BE2C (cell line): ENCODE measurements at places on chromosomes 11 and 22.

DNA sequence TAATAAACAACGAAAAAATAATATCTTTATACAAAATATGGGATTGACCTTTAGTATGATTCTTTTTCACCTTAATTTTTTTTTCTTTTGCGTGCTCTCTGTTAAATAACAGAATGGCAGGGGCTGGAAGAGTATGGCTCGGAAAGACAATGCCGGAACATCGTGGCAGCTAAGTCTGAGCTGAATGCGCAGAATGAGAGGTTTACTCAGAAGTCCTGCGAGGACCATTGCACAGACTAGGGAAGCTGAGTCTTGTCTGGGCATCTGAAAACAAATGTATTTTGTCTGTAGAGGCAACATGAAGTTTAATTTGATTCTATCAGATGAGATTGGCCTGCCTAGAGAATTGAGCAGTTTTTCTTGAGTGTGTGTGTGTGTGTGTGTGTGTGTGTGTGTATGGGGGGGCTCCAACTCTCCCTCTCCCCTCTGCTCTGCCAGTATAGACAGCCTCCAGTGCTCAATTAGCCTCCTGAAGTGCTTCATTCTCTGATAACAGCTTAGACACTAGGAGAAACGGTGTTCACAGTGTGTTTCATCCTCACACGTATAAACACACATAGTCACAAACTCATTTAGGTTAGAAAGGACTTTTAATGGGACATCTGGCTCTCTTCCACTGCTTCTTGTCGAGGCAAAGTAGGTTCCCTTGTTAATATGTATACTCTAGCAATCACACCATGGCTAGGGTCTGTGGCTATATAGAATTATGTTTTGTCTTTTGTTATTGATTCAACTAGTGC is 244.3 kb upstream of the SORL1-AS1 start:
- no peak for DNase-seq

DNA sequence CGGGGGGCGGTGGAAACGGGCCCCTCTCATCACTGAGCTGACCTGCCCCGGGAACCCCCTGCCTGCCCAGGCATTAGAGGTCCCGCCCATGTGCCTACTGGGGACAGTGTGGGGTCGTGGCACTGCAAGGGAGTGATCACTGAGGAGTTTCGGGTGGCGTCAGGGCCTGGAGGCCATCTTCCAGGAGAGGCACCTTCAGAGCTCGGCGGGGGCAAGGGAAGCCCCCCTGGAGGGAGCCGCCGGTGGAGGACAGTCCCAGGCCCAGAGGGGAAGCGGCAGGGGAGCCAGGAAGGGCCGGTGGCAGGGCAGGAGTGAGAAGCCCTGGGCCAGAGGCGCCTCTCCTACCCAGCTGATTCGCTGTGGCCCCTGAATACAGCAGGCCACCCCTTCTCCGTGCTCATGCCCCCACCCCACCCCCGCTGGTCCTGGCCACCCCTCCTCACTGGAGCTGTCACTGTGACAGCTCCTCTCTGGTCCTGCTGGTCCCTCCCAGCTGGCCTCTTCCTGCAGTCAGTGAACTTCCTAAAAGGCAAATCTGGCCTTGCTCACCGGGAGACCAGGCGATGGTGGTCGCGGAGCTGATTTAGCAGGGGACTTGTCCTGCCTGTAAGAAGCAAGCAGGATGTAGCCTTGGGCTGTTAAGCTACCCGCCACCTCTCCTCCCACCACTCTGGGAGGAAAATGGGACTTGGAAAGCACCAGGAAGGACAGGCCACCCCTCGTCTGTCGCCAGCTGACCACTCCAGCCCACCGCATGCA is 2.0 kb upstream of the MAPK11 start:
- peak; percentile 57 for DNase-seq

GRCh38 chr11:131446590-131447275 is 76.3 kb downstream of the NTM start:
- no peak for DNase-seq

DNA sequence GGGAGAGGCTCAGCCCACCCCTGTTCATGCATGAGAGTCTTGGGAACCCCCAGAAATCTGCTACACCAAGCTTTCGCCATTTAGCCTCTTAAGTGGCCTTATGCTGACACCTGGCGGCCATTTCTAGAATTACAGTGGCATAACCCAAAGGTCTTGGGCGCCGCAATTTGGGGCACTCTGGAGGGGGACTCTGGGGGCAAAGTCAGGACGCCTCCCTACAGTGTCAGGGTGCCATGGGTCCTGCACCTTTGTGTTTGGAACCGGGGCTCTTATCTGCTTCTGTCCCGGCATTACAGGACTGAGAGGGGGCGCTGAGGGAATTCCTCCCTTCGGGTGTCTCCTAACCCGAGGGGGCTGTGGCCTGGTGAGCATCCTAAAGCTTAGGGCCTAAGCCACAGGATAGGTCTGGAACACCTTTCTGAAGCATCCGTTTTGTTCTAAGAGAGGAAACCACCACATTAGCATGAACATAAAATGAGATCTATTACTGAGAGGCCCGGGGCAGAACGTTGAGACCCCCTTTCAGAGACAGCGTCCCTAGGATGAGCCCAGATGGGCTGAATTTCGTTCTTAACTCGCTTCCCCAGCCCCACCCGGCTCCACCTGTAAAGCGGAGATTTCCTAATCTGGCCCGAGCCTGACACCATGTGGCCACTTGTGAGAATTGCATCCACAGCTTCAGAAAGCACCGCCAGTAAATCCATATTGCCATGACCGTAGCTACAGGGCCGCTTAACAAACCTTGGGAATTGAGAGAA is 9.3 kb downstream of the INS start:
- DNase-seq = peak; percentile 73

DNA sequence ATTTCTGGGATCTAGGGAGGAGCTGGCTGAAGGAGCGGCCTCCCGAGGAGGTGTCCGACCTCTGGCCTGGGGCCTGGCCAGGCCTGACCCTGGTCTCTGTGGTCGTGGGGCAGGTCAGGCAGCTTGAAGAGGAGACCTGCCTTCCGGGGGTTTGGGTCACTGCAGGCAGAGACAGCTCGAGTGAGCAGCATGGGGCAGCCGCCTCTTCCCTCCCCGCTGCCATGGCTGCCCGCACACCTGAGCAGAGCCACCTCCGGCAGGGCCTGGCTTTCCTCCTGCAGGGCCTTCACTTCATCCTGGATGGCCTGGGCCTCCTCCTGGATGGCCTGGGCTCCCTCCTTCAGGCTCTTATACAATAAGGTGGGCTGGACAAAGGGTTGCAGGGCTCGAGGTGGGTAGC is 8.0 kb upstream of the NAALADL1 start:
- DNase-seq = no peak

DNA sequence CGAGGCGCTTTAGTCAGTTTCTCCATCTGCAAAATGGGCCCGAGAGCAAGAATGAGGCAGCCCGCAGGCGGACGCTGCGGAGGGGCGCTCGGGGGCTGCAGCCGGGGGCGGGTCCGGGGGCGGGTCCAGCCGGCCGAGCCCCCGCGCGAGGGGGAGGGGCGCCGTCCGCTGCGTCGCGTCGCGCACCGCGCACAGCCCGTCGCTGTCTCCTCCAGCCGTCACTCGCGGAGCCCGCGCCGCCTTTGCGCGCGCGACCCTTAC is 282 bp downstream of the PC start:
- DNase-seq = no peak

- DNase-seq = no peak
Measured at GRCh38 chr22:21074102-21074715, 28.5 kb downstream of the LRRC74B start.

GRCh38 chr11:70323806-70324205 is 53.3 kb downstream of the PPFIA1 start:
- DNase-seq = no peak

DNA sequence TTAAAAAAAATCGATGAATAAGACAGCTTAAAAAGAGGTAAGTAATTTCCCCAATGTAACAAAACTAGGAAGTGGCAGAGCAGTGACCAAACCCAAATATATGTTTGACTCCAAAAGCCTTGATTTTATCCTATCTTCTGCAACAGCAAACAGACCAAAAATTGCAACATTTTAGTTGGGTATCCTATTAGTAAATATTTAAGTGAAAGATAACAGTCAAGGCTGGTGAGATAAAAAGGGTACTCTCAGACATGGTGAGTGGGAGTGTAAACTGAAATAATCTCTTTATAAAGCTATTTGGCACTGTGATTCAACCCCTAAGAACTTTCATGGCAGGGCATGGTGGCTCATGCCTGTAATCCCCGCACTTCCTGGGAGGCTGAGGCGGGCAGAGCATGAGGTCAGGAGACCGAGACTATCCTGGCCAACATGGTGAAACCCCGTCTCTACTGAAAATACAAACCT is 1.9 kb upstream of the RDX start:
- no peak for DNase-seq

GRCh38 chr22:27022274-27022895 is 365.0 kb downstream of the MIAT start:
- no peak for DNase-seq

DNA sequence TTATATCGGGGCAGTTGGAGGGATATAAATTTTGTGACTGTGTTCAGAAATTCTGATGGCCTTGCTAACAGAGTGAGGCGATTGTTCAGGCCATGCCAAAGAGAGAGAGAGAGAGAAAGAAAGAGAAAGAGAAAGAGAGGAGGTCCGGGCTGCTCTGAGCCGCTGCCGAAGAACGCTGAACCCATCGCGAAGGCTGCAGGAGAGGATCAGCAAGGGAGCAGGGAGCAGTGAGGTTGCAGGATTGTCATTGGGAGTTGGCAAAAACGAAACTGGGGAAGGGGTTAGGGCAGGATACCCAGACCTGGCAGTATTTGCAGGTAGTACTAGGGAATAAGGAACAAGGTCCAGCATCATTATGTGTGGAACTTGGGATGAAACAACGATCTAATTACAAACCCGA is 537.1 kb downstream of the INSC start:
- DNase-seq = no peak

GRCh38 chr22:33684087-33684486 is 236.2 kb downstream of the LARGE1 start:
- DNase-seq = no peak

- peak; percentile 63 for DNase-seq
Measured at GRCh38 chr11:17063171-17064002, 14.1 kb downstream of the RPS13 start.

GRCh38 chr11:95247127-95247684 is 16.2 kb upstream of the SESN3 start:
- DNase-seq = peak; percentile 39
